ENCODE measurements at places on chromosomes 3 and 15.

DNA sequence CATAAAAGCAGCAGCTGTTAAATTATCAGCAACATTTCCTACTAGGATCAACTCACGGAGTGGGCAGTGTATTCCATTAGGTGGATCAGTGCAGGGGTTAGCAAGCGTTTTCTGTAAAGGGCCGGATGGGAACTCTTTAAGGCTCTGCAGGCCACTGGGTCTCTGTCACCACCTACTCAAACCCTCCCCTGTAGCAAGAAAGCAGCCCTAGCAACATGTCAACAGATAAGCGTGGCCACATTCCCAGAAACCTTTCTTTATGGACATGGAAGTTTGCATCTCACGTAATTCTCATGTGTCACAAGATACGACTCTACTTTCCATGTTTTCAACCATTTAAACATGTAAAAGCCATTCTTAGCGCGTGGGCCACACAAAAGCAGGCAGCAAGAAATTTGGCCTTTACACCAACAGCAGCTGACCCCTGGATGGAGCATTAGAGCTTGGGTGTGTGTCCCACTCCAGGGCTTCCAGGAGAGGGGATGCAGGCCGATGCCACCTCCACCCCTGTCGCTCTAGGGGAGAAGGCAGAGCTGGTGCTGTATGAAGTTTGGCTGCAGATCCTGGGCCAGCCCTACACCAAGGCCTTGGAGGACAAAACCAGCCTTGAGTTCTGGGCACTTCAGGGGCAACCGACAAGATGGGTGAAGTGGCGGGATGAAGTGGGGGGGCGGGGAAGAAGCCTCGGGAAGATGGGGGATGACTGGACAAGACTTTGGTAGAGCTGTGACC is 48.2 kb upstream of the CSPG4 start:
- no peak for DNase-seq

- DNase-seq = no peak
These were observed 85.0 kb upstream of the XCR1 start for GRCh38 chr3:46112296-46112695.

DNA sequence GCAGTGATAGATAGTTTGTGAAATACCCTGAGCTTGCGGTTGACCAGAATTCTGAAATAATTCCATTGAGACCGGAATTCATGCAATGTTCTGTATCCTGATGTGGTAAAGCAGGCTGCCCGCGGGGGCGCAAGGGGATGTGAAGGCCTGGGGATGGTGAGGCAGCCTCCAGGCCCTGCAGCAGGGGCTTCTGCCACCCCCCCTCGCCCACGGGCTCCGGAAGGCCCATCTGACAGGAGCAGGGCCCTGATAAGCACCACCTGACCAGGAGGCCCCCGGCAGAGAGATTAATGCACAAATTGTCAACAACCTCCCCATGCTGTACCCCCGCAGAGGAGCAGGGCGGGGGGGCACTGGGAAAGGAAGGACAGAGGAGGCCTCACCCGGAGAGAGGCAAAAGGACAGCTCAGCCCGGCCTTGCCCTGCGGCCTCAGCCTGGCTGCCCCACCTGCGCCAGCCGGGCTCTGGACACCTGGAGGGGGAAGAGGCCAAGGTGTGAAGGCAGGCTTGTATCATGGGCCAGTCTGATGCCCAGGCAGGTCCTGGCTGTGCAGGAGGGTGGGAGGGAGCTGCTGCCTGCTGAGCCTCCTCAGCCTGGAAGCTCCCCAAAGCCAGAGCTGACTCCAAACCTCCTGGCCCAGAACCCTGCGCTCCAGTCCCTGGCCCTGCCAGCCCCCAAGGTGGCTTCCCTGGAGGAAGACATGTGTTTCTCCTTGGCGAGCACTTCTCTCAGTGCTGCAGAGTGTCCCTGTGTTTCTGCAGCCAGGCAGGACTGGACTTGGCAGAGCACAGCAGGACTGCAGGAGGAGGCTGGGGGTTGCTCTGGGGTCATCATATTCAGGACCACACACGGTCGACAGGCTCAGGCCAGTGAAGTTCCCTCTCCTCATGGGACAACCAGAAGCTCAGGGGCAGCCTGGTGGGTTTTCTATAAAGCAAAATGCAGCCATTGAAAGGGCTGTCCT is 46.5 kb downstream of the RPN1 start:
- peak; percentile 73 for DNase-seq

DNA sequence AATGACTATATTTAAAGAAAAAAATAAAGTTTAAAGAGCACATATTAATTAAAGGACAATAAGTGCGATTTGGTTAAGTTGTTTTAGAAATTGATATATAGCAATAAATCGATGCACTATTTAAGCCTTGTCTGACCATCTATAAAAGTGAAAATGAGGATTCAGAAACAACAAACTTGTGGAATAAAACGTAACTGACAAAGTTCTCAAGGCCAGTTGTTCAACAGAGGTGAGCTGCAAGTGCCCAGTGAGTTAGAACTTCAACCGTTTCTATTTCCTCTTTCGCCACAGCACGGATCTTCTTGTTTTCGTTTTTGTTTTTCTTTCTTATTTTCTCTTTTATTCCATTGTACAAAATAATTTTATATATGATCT is 724.9 kb upstream of the ARRDC4 start:
- no peak for DNase-seq

DNA sequence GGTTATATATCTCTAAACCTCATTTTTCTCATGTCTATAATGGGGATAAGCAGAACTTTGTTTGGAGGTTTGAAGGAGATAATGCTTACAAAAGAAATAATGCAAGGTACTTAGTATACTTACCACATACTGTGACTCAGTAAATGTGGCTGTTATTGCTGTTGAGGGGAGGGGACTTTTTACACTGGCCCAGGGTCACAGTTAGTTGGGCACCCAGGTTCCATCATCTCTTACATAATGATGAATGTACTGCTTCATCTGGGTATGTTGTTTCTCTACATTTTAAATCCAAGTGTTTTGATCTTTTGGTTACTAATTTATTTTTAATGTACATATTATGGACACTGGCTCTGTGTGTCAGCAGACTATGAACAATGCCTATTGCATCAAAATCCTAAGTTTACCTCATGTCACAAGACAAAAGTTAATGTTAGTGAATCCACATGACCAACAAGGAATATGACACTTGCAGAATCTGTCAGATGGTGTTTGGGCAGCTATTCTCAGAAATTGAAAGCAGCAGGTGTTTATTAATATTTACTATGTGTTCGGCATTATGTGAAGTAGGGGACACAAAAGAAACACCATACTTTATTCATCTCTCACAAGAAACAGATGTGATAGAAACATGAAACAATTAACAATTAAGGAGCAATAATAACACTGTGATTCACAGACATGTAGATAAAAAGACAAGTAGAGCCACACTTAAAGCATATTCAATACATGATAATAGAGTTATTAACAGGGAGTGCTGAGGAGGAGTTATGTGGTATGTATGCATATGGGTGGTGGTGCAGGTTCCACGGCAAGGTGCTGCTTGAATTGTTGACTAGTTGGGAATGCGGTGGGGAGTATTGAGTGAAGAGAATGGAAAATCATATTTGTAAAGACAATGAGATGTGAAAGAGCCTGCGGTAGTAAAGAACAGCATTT is 109.7 kb downstream of the GALK2 start:
- no peak for DNase-seq

GRCh38 chr3:30453360-30454039 is 152.9 kb upstream of the TGFBR2 start:
- DNase-seq = no peak

GRCh38 chr15:36358094-36358493 is 221.3 kb upstream of the CDIN1 start:
- no peak for DNase-seq

DNA sequence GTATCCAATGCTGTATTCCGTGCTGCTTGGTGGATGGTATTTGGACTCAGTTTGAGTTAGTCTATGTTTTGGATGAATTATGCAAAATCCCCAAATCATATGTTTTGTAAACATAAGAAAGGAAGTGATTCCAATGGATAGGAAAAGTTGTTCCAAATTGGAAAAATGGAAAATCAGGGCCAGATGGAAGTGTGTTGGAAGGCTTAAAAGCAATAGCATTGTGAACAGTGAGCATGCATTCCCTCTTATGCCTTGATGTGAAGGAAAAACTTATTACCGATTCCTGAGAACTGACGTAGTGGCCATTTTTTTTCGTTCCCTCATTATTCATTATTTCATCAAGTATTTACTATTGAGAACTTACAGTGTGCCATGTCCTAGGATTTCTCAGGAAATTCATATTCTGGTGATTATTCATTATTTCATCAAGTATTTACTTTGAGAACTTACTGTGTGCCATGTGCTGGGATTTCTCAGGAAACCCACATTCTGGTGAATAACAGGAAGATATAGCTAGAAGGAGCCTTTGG is 144.1 kb upstream of the TPRG1 start:
- no peak for DNase-seq

GRCh38 chr15:80844011-80844732 is 65.0 kb downstream of the CEMIP start:
- no peak for DNase-seq

DNA sequence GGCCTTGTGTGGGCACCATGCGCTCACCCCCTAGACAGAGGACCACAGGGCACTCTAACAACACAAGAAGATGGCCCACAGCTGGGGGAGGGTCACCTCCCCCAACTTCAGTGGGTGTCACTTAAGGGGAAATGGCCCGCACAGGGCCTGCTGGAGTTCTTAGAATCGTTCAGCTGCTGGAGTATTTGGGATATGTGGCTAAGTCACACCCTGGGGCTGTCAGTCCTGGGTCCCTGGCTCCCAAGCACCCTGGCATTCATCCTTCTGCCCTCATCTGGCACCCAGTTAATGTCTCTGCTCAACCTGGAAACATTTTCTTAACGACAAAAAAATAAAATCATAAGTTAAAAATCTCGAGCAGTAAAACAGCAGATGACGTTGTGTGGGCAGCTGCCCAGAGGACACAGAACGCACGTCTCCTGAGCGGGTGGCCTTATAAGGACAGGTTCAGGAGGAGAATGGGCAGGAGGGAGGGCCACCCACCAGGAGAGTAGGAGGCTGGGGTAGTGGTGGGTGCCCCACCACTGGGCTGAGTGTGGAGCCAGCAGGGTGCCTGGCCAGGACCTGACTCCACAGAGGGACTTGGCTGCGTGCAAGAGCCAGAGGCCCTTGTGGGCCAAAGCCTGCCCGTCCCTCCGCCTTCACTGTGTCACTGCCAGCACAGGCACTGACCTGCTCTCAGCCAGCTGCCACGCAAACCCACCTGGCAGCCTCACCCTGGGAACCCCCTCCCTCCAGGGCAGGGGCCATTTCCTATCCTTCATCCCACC is 11.5 kb downstream of the KBTBD13 start:
- no peak for DNase-seq
